NCI-H2171 (cell line): ENCODE measurements at places on chromosomes 16 and 17.
A peak's percentile ranks its signal among the peaks of the same experiment; 100 is the strongest.

- DNase-seq, result peak; percentile 71
Measured at GRCh38 chr16:50467943-50468748, 80.0 kb upstream of the NKD1 start.

- DNase-seq, result no peak
Measured at GRCh38 chr16:52460639-52461178, 86.2 kb downstream of the TOX3 start.

- no peak for DNase-seq
Measured at GRCh38 chr17:50484386-50485155, 5.9 kb downstream of the RSAD1 start.

- no peak for DNase-seq
Measured at GRCh38 chr17:50469671-50470305, 1.1 kb upstream of the CHAD start.

GRCh38 chr16:58500430-58501241 lies 693 bp downstream of the NDRG4 start:
- DNase-seq, result no peak

GRCh38 chr16:81445966-81446906 lies 1.6 kb downstream of the CMIP start:
- DNase-seq, result no peak

- no peak for DNase-seq
Measured at GRCh38 chr16:65049679-65050078, 72.2 kb downstream of the CDH11 start.

DNA sequence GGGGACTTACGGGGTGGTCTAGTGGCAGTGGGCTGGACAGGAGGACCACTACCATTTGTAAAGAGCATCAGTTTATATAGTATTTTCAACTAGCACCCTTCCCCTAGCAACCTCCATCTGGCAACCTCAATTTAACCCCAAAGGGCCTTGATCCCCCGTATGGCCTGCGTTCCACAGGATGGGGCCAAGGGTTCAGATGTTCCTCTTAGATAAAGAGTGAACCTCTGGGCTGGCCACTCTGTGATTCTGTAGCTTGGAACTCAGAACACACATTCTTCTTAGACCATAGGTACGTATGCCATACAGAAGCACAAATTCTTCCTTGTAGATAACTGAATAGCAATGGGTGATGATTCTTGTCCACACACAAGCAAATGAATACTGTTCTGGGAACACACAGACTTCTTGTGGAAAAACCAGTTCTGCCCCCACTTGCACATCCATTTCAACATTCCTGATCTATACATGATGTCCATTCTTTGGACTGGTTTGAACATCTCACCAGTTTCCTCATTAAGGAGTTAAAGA lies 1.9 kb upstream of the GGA2 start:
- DNase-seq, result no peak

GRCh38 chr16:69057400-69058378 lies 47.8 kb upstream of the HAS3 start:
- DNase-seq, result no peak

DNA sequence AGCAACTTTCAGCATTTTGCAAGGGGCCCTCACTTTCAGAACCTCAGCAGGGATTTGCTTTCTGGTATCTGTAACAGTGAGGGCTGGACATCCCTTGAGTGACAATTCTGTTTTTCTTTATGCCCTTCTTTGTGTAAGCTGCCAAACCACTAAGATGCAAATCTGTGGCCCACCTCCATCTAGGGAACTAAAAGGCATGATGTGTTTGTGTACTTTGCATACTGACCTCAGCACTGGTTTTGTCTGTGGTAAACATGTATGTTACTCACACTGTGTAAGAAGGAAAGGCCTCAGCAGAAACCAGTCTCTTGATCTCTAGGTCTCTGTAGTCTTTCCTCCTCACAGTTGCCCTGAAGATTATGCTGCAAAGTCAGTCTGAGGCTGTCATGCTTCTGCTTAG lies 396.6 kb upstream of the DYNLRB2 start:
- DNase-seq, result no peak

DNA sequence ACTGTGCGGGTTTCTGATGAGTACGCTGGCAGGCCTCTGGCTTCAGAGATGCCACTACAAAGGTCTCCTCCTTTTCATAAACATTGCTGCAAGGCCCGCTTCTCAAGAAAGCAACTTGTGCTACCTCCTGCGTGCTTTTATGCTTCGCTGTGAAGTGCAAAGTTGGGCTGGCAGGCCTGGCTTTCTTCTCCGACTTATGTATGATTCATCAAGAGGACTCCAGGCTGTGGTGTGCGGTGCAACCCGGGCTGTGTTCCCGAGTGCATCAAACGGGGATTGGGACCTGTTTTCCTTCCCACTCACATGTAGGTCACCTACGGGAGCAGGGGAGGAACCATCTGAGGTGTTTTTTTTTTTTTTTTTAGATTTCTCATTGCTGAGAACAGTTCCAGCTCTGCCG lies 534.1 kb downstream of the WWOX start:
- no peak for DNase-seq

- no peak for DNase-seq
Measured at GRCh38 chr17:49190932-49191331, 19.4 kb downstream of the GNGT2 start.

DNA sequence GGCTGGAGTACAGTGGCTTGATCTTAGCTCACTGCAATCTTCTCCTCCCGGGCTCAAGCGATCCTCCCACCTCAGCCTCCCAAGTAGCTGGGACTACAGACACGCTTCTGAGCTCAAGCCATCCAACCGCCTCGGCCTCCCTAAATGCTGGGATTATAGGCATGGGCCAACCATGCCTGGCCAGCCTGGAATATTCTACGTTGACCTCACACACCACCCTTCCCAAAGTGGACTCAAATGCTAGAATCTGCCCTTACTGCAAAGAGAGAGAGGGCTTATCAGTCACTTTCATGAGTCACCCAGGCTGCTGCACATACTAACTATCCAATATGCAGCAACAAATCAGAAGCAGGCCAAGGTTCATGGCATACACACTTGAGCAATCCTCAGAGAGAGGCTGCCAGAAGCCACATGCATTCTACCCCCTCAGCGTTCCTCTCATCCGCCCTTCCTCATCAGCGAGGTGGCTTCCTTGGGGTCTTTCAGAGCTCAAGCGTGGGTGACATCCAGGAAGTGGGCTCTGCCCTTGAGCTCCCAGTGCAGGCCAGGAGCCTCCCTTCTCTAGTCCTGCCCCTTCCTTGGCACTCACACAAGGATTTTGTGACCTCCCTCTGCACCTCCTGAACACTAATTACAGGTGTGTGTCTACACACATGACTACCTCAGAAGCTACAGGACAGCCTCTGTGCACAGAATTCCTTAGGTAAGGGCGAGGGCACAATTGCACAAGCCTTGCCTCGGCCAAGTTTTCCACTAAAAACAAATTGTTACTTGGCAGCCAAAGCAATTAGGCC lies 24.8 kb upstream of the SIAH1 start:
- no peak for DNase-seq
